SJSA1 (cell line): ENCODE measurements at places on chromosomes 3 and 15.

GRCh38 chr3:181701096-181701495 lies 10.6 kb upstream of the SOX2 start:
- no peak for DNase-seq

DNA sequence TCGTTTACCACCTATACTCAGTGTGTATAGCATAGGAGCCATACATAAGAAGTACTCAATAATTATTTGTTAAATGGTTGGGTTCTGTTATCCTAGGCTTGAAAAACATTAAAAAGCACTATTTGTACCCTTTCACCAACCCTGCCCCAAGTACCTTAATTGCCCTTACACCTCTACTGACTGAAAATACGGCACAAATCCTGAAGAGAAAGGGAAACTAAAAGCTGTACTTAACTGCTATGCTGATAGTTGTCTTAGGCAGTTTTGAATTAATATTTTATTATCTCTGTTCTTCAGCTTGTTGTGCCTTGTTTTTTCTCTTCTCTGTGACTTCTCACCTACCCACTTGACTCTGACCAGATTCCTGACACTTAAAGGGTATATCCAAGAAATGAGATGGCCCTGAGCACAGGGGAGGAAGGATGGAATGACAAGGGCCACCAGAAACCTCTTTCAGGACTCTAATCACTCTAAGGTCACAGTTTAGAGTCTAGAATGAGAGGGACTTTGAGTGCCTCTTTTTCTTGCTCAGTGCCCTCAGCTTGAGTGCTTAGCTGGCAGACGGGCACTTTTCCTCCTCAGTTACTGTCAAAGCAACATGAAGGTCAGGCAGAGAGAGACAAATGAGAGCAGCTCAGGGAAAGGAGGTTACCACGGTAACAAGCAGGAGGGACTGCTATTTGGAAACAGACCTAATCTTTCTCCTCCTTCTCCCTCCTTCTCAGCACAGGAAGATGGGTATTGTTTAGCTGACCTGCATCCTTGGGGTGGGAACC lies 136.5 kb downstream of the ZNF609 start:
- peak; percentile 42 for DNase-seq

- no peak for DNase-seq
Observed at GRCh38 chr3:110697961-110698360, 373.7 kb upstream of the NECTIN3 start.

- DNase-seq = no peak
Observed at GRCh38 chr3:117572786-117573185, 863.2 kb downstream of the TUSC7 start.

- no peak for DNase-seq
Observed at GRCh38 chr15:90046911-90047392, 45.8 kb downstream of the ZNF710 start.

DNA sequence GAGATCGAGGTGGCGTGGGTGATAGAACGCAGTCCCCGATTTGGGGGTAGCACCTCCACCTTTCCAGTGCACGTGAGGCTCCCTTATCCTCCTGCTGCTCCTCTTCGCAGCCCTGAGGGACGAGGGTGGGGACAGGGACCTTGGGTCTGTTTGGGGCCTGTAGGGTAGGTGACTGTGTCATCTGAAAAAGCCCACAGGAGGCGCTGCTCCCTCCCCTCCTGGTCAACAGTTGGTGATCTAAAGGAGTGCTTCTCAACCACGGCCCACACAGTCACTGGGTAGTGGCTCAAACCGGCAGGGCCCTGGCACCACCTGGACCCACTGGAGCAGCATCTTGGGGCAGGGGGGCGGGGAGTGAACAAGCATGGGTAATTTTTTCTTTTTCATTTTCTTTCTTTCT lies 7.1 kb downstream of the LRRK1 start:
- peak; percentile 41 for DNase-seq

DNA sequence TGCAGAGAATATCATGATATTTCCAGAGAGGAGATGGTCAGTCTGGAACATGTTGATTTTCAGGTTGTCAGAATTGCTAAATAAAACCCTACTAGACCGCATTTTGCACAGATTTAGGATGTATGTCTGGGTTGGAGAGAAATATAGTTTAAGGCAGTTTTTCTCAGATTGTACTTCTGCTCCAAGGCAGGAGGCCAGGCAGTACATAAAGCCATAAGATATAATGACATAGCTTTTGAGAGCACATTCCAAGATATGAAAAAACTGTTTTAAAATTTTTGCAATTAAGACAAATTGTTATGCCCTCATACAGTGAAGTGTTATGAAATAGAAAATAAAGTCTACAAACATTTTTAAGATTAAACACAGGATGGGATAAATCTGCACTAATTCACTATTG lies 301.8 kb upstream of the CBLB start:
- no peak for DNase-seq

GRCh38 chr15:99106417-99107220 lies 1.7 kb downstream of the SYNM start:
- peak; percentile 69 for DNase-seq

- DNase-seq = no peak
Observed at GRCh38 chr3:32575451-32576113, 4.9 kb upstream of the DYNC1LI1 start.

- no peak for DNase-seq
Observed at GRCh38 chr3:80676866-80677265, 909.1 kb upstream of the ROBO1 start.

DNA sequence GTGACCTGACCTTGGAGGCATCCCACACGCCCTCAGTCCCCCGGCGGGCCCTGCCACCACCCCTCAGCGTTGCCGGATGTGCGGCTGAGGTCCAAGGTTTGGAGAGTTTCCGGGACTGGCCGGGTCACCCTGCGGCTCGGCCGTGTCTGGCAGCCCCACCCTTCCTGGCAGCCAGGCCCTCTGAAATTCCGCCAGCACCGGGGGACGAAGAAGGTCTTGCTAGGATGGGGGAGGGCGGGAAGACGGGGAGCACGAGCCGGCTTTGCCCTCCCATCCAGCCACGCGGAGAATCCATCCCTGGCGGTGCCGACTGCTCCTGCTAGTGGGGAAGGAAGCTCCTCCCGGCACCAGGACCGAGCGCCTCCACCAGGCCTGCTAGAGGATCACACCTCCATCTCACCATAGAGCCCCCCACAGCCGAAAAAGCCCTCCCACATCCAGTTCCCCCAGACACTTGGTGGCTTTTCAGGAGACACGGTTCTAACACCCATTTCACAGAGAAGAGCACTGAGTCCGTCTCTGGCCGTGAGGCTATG lies 81.5 kb downstream of the CPN2 start:
- no peak for DNase-seq

GRCh38 chr3:132659365-132660051 lies at the start of gene ACAD11:
ACAD11 (minus strand) TSS chr3:132659809; CDS start chr3:132659751, 58 bp downstream.
- peak; percentile 59 for DNase-seq

DNA sequence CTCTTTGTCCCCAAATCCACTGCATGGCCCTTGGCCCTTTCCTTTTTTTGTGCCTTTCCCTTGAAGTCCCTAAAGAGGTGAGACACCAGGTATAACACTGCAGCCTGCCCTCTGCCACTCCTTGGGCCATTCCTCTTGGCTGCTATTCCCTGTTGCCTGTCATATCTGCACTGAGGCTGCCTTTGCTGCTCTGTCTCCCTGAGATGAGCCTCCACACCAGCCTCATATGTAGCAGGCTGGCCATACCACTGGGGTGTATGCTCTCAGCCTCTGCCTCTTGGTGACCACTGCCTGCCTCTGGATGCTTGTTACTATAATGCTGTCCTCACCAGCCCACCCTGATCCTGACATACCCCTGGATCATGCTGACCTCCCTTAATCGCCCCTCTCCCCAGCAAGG lies 252.0 kb downstream of the CLSTN2 start:
- no peak for DNase-seq
